Skin of body (tissue), 3 donors: ENCODE measurements at places on chromosomes 2 and 18. TPM values are rescaled to one million over a fixed set of nuclear protein-coding genes. Genes with fewer than 3 reads are reported as not detected.

Gene TMEM37
- 1.5 TPM for total RNA-seq

Gene RAB6C
- total RNA-seq, result not detected

Gene RAB27B
- total RNA-seq, result 10.5 TPM

Gene ALKAL2
- 1.4 TPM for total RNA-seq

Gene SPHKAP
- total RNA-seq, result 2.3 TPM

Gene CHRND
- total RNA-seq, result 2.4 TPM

Gene AQP12A
- total RNA-seq, result not detected

Gene CRACDL
- total RNA-seq, result 1.1 TPM

Gene SETBP1
- total RNA-seq, result 24.1 TPM

Gene UPP2
- not detected for total RNA-seq

Gene FSHR
- total RNA-seq, result not detected

Gene GALNT14
- total RNA-seq, result 2.0 TPM

Gene SLC30A3
- 0.10 TPM for total RNA-seq

Gene NT5C1B
- total RNA-seq, result not detected

Gene SERPINB13
- 21.2 TPM for total RNA-seq

Gene LINC00305
- not detected for total RNA-seq

Gene TMEM214
- total RNA-seq, result 30.8 TPM

Gene INHBB
- total RNA-seq, result 7.1 TPM

Gene CNGA3
- total RNA-seq, result 0.10 TPM

Gene PPP1CB
- 241 TPM for total RNA-seq

Gene PTH2R
- total RNA-seq, result 0.10 TPM

Gene MAP2
- 14.4 TPM for total RNA-seq

Gene PTPRN
- not detected for total RNA-seq

Gene BOLL
- 0.10 TPM for total RNA-seq

Gene MROH2A
- 0.49 TPM for total RNA-seq

Gene DES
- 318 TPM for total RNA-seq

Gene FOXD4L1
- total RNA-seq, result not detected

Gene KIF5C
- total RNA-seq, result 2.3 TPM

Gene MAP3K19
- total RNA-seq, result not detected

Gene CCT4
- total RNA-seq, result 96.8 TPM

Gene ACVR1C
- total RNA-seq, result 3.6 TPM

Gene SDC1
- total RNA-seq, result 127 TPM

Gene MYL1
- total RNA-seq, result 926 TPM

Gene CYP20A1
- total RNA-seq, result 26.2 TPM

Gene IL36A
- total RNA-seq, result not detected

Gene TGFBRAP1
- total RNA-seq, result 10.2 TPM

Gene SLC14A1
- 11.9 TPM for total RNA-seq

Gene LYPD6B
- total RNA-seq, result 12.3 TPM

Gene EMILIN2
- 37.6 TPM for total RNA-seq

Gene KRTCAP3
- total RNA-seq, result 2.5 TPM

Gene ZNG1B
- total RNA-seq, result 33.0 TPM

Gene PLB1
- 7.2 TPM for total RNA-seq

Gene PPIG
- 44.2 TPM for total RNA-seq

Gene DSEL
- 21.0 TPM for total RNA-seq

Gene DAPL1
- total RNA-seq, result 41.6 TPM

Gene ADCYAP1
- total RNA-seq, result 3.4 TPM

Gene ZNF514
- total RNA-seq, result 25.1 TPM

Gene ONECUT2
- total RNA-seq, result 0.10 TPM

Gene ITGB6
- total RNA-seq, result 11.6 TPM

Gene COL3A1
- total RNA-seq, result 14,030 TPM

Gene CYS1
- total RNA-seq, result 1.3 TPM

Gene TBR1
- total RNA-seq, result 0.30 TPM

Gene OR6B2
- total RNA-seq, result not detected

Gene TRIM43
- total RNA-seq, result 0.10 TPM

Gene ATP6V1B1
- total RNA-seq, result 2.3 TPM
